Mammary epithelial cell (primary cell): ENCODE measurements at places on chromosomes 2 and 18. TPM values are rescaled to one million over a fixed set of nuclear protein-coding genes. Genes with fewer than 3 reads are reported as not detected.

The SNORC gene
- polyA plus RNA-seq: 0.41 TPM

The COBLL1 gene
- polyA plus RNA-seq: 10.0 TPM

The CNTNAP5 gene
- polyA plus RNA-seq: not detected

The LCLAT1 gene
- 17.1 TPM for polyA plus RNA-seq

The POTEI gene
- 0.01 TPM for polyA plus RNA-seq

The SLC23A3 gene
- polyA plus RNA-seq: 0.59 TPM

The ALPP gene
- 0.03 TPM for polyA plus RNA-seq

The DCC gene
- polyA plus RNA-seq: not detected

The LRRC30 gene
- polyA plus RNA-seq: not detected

The ZNF385B gene
- polyA plus RNA-seq: not detected

The APLF gene
- 0.97 TPM for polyA plus RNA-seq

The ELOA2 gene
- polyA plus RNA-seq: not detected

The THUMPD2 gene
- 8.4 TPM for polyA plus RNA-seq

The SERPINB11 gene
- not detected for polyA plus RNA-seq

The SP9 gene
- polyA plus RNA-seq: not detected
